ENCODE measurements at places on chromosomes 1 and 21.
A peak's percentile ranks its signal among the peaks of the same experiment; 100 is the strongest.

DNA sequence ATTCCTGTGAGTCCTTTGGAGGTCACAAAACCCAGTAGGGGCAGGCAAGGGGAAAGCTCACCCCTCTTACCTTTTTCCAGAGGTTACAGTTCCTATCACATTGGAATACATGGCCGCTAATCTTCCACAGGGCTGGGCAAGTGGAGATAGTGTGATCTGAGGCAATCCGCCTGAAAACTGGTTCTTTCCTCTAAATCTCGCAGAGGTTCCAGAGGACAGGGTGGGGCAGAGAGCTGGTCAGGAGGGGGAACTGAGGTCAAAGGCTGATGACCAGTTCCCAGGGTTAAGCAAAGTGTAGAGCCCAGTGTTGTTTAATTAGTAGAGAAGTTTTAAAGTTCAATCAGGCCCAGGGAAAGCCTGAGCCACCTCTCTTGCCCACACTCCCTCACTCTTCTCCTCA is at the start of gene SERPINC1:
Gene SERPINC1 (minus strand): TSS at position 179 of the 400 bp plus-strand sequence. CDS start 68 bp downstream, at position 111.
- DNase-seq: no peak

GRCh38 chr1:229856009-229856650 is 210.9 kb upstream of the GALNT2 start:
- DNase-seq: no peak

- DNase-seq: no peak
These were observed 160.3 kb downstream of the TPR start for GRCh38 chr1:186214791-186215190.

DNA sequence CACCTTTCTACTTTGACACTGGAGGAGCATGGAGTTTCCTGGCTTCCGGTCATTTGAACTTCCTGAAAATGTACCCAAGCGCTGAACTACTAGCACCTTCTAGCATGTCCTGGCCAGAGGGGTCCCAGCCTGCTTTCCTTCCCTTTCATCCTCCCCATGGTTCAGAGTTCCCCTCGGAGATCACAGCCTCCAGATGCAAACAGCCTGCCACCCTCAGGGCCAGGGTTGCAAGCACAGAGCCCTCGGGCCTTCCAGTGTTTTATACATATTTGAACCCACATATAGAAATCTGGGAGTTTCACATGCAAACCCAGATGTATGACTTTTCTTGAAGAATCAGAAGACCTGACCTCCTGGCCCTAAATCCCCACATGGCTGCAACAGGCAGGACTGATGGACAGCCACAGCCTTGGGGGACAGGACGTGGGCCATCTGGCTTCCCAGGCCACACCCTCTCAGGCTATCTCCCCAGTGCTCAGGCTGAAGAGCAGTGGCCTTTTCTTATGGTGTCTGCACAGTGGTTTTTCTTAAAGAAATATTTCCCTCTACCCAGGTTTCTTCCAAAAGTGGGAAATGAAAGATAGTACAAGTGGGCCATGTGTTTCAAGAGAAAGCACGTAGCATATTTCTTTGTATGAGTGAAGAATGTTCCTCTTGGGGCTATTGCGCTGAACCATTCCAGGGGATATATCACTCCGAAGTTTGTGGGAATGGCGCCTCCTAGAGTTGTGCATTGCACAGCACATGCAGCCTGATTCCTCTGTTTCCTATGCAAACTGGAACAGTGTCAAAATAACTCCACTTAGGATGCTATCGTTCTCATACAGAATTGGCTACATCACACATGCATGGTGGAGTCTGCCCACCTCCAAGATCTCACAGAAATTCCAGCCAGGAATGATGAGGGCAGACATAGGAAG is 232.0 kb upstream of the VAMP3 start:
- DNase-seq: no peak

- DNase-seq: peak; percentile 24
These were observed 522 bp downstream of the TMEM59 start for GRCh38 chr1:54052431-54052933.

DNA sequence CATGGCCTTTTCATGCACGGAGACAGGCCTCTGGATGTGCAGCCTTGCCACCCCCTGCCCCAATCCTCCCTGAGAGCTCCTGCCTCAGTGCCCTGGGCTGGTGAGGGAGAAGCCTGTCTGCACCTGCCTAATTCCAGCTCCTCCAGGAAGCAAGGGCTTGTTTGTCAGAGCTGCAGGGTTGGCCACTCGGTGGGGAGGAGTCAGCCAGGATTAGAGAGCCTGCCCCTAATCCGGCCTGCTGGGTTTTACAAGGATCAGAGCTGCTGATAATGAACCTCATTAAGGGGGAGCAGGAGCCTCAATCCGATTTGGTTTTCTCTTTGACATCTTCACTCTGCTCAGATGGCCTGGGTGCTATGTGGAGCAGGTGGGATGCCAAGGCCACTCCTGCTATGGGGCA is 31.9 kb upstream of the LHX4 start:
- DNase-seq: no peak

DNA sequence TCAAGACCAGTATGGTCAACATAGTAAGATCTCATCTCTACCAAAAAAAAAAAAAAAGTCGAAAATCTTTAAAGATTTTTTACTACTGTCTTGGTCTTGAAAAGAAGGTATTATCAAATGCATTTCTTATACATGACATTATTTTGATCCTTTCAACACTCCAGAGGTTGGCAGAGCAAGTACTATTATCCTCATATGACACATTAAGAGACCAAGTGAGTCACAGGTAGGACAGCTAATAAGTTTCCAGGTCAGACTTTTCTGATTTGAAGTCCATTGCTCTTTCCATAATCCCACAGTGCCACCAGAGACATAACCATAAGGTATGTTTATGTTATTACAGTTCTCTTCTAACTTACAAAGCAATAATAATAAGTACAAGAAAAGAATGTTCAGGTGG is 15.2 kb downstream of the DBT start:
- DNase-seq: no peak

DNA sequence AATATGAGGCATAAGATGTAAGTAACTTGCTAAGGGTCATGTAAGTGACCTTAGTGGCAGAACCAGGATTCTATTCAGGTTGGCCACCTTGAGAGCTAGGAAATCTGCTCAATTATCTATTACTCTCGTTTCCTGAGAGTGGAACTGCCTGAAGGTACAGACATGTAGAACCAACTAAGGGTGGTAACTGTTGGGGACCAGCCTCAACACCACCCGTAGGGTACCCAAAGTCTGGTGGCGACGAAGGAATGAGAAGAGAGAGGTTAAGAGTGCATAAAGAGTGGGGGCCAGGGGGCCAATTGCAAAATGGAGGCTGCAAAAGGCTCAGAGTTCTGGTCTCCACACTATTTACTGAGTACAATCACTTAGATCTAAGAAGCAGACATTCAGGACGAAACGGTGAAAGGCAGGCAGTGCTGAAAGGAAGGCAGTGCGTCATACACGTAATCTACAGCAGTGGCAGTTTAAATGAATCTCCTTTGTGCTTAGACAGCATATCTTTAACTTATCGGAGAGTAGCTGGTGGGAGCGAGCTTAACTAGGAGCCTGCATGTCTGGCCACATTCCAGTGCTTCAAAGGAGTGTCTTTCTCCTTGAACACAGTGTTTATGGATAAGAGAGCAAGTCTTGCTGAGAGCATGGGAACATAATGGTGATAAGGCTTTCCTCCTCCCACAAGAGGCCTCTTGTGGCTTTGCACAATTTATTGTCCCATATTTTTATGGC is 25.0 kb downstream of the SRSF4 start:
- DNase-seq: no peak

DNA sequence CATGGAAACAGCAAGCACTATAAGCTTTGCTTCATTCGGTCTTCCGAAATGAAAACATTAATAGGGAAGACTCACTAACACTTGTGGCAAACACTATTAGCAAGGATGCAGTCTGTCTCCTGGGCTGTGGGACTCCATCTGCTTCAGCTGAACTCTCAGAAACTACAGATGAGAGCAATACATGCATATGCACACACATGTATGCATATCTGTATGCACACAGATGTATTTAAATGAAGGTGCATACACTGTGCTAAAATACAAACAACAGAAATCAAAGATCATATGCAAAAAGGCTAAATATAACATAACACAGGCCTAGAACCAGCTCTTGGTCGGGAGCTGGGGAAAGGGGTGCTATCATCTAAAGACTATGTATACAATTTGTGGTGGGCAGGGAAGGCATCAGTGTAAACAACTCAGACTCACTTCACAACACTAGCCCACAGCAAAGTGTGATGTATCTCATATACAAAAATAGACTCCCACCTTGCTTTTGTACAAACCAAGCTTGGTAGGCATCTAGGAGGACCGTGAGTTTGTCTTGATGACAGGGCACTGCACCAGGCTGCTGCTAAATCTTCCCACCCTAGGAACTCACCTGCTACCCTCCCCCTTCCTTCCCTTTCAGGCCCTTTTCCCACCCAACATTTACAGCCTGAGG is 32.8 kb downstream of the CDC7 start:
- DNase-seq: no peak

DNA sequence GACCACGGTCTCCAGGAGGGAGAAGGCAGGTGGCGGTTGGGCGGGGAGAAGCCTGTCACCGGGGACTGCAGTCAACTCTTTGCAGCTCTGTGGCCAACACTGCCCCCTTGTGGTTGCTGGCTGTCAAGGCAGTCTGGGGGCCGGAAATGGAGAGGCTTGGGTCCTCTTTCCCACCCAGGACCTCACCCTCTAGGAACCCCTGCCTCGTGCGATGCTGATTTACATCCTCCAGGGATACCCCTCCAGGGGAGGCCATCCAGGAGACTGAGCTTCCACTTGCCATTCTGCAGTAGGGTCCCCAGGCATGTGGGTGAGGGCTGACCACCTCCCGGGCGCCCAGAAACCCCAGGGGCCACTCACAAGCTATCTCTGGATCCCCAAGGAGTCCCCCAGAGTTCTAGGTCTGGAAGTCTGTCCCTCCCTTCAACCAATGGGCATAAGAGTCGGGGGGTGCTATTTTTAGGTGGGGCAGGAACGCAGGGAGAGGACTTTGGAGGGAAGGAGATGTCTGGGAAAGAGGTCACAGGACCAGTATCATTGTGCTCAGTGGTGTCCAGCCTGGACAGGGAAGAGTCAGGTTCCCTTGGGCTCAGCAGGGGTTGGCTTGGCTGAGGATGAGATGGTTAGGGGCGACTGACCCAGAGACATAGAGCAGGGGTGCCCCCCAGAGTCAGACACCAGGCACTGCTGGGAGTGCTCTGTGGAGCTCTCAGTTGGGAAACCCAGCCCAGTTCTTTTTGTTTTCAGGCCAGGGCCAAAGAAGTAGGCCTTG is 7.1 kb upstream of the GPR61 start:
- peak; percentile 90 for DNase-seq

GRCh38 chr1:76379506-76379905 is 305.0 kb downstream of the ST6GALNAC3 start:
- DNase-seq: no peak

DNA sequence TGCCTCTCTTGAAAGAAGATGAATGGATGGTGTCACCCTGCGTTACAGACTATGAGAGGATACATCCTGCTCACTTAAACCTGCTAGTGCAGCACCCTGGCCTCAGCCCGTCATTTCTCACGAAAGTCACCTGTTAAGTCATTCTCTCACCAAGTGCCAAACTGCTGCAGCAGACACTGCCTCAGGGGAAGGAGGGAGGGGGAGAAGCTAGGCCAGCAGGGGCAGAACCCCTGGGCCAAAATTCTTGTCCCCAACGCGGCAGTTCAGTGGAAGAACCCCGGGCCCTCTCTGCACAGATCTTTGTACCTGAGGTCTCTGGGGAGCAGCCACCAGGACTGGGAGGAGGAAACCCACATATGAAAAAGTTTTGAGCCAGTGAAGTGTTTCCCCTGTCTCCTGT is 37.6 kb downstream of the SYT6 start:
- DNase-seq: no peak

- DNase-seq: no peak
These were observed 14.3 kb downstream of the PDZK1 start for GRCh38 chr1:145692785-145693443.

GRCh38 chr1:225413708-225414375 is 14.0 kb downstream of the LBR start:
- no peak for DNase-seq

DNA sequence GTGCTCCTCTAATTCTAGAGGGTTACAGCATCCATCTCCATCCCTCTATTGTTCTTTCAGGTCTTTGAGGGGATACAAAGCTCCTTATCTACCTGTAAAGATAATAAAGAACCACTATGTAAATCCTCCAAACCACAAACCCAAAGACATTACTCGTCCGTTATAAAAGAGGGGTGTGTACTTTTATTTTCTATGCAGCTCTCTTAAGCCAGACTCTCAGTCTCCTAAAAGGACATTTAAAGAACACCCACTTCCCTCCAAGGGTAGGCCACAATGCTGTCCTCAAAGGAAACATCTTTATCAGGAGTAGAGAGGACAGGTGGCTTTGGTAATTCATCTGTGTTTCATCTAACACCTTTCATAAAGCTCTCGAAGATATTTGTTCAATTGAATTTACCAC is 67.9 kb upstream of the DYNLT5 start:
- no peak for DNase-seq

DNA sequence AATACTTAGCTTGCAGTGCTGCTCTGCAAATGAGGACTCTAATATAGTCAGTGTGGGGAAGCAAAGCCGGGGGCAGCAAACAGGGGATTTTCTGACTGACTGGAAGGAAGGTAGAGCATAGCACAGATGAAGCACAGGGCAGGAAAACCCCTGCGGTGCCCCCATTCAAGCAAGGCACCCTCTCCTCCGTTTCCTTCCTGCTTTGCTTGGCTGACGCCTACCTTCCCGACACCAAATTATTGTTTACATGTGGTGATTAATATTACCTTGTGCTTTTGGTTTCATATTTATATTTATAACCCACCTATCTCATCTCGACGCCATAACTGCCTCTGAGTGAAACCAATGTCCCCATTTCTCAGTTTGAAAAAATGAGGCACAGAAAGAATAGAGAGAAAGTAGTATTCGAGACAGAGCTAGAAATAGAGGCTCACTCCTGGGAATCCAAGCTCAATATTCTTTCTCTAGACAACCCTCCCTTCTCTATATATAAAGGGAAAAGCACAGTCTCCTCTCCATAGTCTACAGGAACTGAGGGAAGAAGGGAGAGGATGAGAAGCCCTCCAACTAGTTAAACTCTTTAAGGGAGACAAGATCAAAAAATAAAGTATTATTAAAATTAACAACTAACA is 41.3 kb downstream of the PIK3C2B start:
- DNase-seq: peak; percentile 74

GRCh38 chr21:45403133-45403824 is 1.7 kb upstream of the COL18A1 start:
- DNase-seq: no peak

- no peak for DNase-seq
These were observed 48.3 kb upstream of the CAPZB start for GRCh38 chr1:19533626-19534025.

DNA sequence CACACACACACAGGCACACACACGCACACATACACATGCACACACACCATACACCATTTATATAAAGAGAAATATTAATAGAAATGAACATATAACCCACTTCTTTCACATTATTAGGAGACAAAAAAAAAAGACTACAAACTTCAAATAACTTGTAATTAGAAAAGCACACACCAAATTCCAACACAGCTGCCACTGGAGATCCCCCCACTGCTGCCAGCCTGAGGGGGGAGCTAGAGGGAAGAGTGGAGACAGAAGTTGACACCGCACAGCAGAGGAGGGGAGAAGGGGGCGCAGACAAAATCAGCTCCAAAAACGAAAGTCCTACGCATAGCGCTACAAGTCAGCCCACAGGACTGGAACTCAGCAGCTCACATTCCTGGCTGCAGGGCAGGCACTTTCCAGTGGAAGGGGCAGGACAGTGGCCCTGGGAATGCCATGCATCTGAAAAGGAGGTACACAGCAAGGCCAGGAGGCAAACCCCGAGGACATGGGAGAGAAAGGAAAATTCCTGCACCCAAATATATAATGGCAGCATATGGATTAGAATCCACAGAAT is 36.5 kb downstream of the LGALS8 start:
- no peak for DNase-seq

All from stimulated activated CD4-positive, alpha-beta T cell treated with anti-CD3 and anti-CD28 coated beads, Interleukin-1b, Interleukin-23, amount 100 ng/mL, for 48 hours (primary cell).